RWPE1 (cell line): ENCODE measurements at places on chromosomes 6 and 20.

- DNase-seq: peak; percentile 35
Measured at GRCh38 chr6:26087284-26088115, at the start of gene HFE. TSS of gene HFE (plus strand) at chr6:26087429. CDS start at chr6:26087441, 12 bp downstream.

GRCh38 chr6:13711733-13712598, at the start of gene RANBP9:
TSS of gene RANBP9 (minus strand) at chr6:13711835. CDS start at chr6:13711505, 330 bp downstream.
- peak; percentile 75 for DNase-seq

- no peak for DNase-seq
Measured at GRCh38 chr6:169254456-169255316, 1.0 kb upstream of the THBS2 start.

DNA sequence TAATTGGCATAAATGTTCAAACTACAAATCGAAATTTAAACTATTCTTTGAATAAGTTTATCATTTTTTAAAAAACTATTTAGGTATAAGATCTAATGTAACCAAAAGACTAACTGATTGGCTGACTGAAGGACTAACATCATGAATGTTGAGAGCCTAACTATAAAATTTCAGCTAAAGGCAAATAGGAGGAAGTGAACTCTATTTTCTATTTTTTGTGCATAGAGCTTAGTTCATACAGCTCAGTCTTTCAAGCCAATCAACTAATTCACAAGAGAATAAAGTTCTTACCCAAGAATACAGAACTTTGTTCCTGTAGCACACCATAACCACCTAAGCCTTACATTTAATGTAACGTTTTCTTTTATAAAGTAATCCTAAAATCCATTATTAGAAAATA, 46.3 kb upstream of the STXBP5 start:
- DNase-seq: no peak

DNA sequence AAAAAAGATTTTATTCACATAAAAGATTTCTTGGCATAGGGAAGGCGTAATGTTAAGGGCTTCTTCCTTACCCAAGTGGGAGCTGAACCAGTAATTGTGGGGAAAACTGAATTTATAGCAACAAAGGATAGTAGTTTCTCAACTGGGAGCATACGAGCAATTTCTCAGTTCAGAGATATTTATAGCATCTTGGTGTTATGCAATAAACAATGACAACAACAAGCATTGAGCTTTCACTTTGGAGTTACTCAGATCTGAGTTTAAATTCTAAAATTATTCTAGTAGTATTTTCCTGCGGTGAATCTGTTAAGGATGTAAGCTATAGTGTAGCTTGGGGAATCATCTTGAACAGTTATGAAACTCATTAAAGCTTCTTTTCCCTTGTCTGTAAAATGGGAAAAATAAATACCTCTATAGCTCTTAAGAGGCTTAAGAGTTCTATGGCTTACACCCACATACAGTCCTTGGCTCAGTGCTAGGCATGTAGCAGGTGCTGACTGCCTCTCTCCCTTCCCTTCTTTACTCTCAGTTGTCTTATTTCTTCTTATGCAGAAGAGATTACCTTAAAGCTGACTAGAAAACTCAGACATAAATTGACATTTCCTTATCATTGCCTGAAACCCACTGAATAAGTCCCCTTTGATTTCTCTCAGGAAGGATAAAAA, 58.8 kb downstream of the SAMD5 start:
- no peak for DNase-seq

GRCh38 chr20:37346535-37347346, 801 bp downstream of the SRC start:
- no peak for DNase-seq

DNA sequence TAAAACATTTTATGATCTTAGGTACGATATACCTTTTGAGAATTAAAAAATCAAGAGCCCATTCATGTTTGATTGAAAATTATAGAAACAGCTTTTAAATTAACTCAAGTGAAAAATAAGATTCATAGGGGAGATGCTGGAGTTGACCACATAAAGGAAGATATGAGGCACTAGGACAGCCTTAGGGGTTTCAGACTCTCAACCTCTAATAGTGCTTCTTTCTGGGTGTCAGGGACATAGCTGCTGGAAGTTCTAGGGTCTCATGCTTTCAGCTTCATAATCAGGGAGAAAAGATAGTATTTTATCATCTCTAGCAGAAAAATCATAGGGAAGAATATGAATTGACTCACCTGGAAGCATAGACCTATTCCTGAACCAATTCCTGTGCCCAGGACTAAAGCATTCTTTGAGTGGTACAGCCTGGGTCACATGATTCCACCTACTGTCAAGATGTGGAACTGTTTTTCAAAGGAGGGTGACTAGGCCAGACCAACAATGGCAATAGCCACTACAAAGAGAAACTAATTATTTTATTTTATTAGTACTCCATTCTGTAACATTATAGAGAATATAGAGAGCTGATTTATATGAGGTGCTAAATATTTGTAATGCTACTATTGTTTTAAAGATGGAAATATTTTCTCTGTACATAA, 27.8 kb upstream of the CENPW start:
- peak; percentile 24 for DNase-seq

- peak; percentile 71 for DNase-seq
Measured at GRCh38 chr6:90025523-90026061, 131.3 kb downstream of the GJA10 start.

DNA sequence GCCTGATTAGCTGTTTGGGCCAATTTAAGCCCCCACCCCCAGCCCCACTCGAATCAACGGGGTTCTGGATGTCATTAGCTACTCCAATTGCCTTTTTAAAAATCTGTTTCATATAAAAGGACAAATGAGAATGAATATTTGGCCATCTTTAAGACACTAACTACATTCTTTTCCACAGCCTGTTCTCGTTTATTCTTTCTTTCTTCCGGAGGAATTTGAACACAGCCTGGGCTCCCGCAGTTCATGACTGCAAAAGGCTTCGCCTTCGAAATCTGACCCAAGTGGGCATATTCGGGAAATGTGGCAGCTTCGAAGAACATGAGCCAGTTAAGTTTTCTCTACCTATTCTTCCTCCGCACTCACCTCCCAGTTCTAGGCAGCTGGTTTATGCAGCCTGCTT, 49.4 kb upstream of the NFATC2 start:
- no peak for DNase-seq

DNA sequence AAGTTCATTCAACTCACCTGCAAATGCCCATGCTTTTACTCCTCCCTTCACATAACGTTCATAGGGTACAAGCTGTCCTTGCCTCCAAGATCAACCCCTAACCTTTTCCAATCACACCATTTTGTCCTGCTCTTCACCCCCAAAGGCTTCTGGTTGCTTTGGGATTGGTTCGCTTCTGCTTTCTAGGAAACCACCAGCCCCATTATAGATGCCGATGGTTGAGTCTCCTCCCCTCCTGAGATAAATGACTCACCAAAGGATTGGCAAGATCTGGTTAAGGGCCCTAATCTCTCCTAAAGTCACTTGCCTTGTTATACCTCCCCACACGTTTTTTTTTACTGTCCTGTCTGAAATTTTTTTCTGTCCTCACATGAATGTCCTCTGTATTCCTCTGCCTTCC, 311.4 kb downstream of the HACE1 start:
- no peak for DNase-seq

DNA sequence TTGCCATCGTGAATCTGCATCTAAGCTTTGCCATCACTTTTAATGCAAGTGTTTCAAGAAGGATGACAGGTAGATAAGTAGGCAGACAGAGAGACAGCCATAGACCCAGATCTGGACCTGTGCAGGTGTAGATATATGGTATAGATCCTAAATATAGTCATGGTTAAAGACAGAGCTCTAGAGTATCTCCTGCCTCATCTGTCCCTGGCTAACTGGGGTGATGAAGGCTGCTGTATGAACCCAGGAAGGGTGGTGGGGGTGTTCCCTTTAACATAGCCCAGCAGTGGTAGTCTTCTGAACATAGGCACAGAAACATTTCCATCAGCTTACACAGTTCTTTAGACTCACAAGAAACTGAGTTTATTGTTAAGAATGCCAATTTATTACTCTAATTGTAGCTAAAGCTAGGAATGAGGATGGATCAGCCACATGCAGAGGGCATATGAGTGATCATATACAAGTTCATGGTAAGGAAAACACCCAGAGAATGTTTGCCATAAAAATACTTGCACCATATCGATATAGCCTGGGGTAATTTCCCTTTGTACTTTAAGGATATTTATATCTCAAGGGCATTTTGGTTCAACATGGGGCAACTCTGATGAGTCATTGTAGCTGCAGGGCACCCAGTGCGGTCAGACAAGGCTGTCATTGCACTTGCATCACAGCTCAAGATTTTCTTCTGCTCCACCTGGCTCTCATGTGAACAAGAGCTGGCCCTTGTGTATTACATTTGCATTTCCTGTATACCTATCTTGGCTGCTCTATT, 587.2 kb downstream of the EPM2A start:
- peak; percentile 79 for DNase-seq

DNA sequence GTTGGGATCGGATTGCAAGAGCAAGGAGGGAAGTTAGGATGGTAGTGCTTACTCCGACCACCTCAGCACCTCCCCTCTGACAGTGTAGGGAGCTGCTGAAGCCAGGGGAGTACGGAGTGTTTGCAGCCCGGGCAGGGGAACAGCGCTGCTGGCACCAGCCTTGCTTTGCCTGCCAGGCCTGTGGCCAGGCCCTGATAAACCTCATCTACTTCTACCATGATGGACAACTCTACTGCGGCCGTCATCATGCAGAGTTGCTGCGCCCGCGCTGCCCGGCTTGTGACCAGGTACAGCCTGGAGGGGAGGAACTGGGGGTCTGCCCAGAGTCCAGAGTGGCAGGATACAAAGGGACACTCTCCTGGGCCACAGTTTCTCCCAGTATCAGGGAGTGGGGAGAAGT, 2.2 kb upstream of the TOMM6 start:
- DNase-seq: no peak

GRCh38 chr20:35699957-35700624, 886 bp downstream of the ROMO1 start:
- no peak for DNase-seq

GRCh38 chr6:6926856-6927255, 180.9 kb upstream of the RREB1 start:
- no peak for DNase-seq

GRCh38 chr6:101572627-101573026, 179.1 kb downstream of the GRIK2 start:
- no peak for DNase-seq

- DNase-seq: no peak
Measured at GRCh38 chr6:34238585-34239499, 2.2 kb downstream of the HMGA1 start.
